ENCODE measurements at places on chromosomes 6 and 20.
A peak's percentile ranks its signal among the peaks of the same experiment; 100 is the strongest.

DNA sequence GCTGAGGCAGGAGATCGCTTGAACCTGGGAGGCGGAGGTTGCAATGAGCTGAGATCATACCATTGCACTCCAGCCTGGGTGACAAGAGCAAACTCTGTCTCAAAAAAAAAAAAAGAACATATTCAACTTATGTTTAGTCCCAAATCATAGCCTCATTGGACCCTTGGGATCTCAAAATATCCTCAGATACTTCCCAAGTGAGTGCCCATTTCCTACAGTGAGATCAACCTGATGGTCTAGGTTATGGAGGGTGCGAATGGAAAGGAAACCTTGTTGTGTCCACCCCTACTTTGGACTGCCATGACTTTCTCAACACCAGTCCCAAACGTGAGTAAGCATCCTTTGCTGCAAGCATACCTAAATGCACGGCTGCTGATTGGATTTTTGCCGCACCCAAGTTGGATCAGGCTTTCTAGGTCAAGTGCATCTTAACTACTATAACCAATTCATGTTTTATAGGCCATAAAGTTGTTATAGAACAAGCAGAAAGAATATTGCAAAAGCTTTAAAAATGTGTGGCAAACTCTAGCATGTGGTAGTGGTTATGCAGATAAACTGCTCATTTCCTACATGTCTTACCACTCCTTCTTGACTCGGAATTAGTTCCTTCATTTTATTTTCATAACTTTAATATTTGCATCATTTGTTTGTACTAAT, 131.2 kb downstream of the PLEKHG1 start:
- DNase-seq = no peak

DNA sequence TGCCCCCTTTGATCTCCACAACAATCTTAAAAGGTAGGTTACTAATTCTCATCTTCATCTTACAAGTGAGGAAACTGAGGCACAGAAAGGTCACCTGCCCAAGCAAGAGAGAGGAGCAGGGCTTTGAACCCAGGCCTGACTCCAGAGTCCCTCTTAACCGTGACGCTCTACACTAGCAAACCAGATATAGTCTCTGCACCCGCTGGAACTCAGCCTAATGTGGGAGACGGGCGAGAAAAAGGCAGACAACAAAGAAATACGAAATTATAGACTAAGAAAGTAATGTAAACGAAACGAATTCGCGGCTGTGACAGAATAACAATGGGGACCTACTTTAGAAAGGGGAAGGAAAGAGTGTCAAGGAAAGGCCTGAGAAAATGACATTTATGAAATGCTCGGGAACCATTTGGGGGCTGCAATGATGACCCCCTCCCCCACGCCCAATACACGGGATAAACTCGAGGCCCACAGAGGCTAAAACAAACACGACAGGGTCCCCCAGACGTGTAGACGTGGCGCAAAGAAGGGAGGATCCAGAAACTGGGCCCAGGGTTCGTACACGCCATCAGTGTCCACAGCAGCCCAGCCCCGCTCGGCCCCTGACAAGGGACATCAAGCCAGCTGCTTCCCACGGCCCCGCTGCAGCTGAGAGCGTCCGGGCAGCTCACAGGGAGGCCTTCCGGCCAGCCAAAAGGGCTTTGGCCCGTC, 637 bp downstream of the TRPC4AP start:
- DNase-seq = no peak

GRCh38 chr6:1381481-1382330, 7.7 kb upstream of the FOXF2 start:
- peak; percentile 41 for DNase-seq

DNA sequence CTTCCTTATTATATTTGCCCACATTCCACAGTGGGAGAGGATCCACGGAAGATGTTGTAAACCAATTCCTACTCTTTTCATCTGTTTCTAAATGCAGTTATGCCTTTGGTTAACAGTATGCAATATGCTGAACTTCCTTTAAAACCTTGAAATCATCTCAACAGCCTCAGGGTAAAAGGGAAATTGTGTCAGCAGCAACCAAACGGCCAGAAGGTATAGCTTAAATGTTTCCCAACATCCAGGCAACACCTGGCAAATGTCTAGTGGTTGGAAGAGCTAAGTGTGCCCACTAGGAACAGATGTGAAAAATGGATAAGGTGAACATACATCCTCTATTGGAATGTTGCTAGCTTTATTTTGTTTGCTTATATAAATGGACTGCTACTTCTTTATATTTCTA, 164.8 kb downstream of the FAXC start:
- no peak for DNase-seq

DNA sequence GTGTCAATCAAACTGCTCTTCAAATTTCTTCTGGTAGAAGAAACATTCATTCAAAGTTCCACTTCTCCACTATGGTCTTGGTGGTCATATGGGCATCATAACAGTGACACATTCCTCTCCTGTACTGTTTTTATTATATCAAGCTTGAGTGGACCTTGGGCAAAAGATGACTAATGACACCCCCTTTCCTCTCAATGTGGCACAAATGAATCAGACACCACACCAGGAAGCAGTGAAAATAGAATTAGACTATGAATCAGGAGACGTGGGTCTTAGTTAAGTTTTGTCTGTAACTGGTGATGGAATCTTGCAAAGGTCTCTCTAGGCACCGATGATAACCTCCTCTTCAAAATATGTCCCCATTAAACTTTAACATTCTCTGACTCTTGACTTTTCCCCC, 9.0 kb upstream of the NRSN1 start:
- DNase-seq = no peak

DNA sequence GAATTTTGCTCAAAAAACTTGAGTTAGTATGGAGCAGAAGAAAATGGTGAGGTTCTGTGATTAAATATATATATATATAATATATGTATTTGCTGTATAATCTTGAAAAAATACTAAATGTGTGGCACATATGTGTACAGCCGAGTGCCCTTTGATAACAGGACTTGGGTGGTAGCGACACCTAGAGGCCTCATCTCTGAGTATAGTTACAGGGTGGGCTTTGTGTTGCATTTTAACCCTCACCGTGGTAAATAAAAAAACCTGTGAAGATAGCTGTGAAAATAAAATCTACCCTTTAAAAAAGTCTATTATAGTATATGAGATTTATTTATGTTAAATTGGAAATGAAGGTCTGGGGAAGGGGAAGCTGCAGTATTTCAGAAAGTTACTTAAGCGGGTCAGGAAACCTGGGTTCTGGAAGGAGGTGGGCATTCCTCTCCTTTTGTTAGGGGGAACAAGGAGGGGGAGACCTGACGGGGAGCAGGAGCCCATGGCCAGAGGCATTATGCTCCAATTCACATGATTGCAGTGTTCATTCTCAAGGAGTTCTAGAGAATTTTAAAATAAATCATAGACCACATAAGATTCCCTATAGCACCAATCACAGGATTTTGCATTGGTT, 82.7 kb downstream of the SH3BGRL2 start:
- peak; percentile 32 for DNase-seq

DNA sequence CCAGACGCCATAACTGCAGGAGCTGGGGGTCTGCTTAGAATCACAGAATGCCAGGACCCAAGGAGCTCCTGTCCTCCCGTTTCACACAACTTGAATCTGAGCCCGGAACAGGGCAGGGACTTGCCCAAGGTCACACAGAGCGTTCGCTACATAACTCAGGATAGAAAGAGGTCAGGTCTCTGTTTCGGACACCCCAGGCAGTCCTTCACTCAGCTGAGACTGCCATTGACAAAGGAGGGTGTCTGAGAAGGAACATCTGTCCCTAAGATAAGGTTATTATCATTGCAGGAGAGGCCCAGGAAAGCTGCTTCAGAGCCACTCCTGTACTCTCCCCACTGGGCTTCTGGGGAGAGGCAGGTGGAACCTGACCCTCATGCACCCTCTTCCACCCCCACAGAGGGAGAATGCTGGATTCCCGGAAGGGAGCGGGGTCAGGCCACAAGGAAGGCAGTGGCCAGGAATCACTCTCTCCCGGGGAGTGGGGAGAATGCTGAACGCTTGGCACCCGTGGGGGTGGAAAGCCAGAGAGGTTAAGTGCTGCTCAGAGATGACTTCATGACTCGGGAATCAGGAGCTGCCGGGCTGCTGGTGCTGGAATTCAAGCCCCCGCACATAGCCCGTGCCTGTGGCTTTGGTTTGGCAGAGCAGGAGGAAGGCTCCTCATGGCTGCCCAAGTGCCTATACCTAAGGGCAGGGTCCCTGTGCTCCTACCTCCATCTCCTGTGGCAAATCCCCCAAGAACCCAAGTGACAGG, 10.7 kb downstream of the SDC4 start:
- DNase-seq = no peak

DNA sequence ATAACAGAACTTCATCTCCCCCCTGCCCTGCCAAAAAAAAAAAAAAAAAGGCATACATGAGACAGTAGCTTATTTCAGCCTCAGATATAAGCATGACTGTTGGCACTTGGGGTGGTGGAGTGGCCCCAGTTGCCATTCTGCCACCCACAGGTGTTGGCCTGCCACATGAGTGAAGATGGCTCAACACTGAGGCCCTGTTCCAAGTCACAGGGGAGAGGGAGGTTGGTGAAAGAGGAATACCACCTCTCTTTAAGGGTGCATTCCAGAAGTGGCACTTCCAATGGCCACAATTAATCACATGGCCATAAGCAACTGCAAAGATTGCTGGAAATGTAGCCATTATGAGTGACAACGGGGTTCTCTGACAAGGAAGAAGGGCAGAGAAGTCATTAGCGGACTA, 61.9 kb upstream of the JARID2 start:
- DNase-seq = peak; percentile 20

- DNase-seq = no peak
These were observed 132.1 kb upstream of the ADGRB3 start for GRCh38 chr6:68502946-68503345.

- no peak for DNase-seq
These were observed 6.0 kb downstream of the PCMT1 start for GRCh38 chr6:149755300-149756260.

- DNase-seq = no peak
These were observed 78.8 kb downstream of the TAF4 start for GRCh38 chr20:61986762-61987321.

- DNase-seq = no peak
These were observed 1223.6 kb upstream of the GJE1 start for GRCh38 chr6:140909156-140909555.

DNA sequence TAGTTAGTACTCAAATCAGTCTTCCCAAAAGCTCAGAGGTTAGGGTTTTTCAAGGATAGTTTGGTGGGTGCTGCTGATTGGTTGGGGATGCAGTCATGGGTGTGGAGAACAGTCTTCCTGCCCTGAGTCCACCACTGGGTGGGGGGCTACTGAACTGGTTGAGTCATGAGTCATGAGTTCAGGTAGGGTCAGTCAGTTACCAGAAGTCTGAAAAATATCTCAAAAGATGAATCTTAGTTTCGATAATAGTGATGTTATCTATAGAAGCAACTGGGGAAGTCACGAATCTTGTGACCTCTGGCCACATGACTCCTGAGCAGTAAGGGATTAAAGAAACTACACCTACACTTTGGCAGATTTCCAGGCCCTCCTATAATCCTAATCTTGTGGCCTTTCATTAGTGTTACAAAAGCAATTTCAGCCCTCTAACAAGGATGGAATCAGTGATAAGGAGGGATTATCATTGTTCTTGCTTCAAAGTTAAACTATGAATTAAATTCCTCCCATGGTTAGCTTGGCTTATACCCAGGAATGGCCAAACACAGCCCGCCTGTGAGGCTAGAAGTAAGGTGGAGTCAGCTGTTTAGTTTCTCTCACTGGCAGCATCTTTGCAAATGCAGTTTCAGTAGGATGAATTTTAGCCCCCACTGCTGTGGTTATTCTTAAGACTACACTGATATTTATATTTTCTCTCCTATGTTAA, 33.3 kb upstream of the NKAIN2 start:
- no peak for DNase-seq

GRCh38 chr20:53149148-53149889, 177.2 kb downstream of the TSHZ2 start:
- DNase-seq = no peak

DNA sequence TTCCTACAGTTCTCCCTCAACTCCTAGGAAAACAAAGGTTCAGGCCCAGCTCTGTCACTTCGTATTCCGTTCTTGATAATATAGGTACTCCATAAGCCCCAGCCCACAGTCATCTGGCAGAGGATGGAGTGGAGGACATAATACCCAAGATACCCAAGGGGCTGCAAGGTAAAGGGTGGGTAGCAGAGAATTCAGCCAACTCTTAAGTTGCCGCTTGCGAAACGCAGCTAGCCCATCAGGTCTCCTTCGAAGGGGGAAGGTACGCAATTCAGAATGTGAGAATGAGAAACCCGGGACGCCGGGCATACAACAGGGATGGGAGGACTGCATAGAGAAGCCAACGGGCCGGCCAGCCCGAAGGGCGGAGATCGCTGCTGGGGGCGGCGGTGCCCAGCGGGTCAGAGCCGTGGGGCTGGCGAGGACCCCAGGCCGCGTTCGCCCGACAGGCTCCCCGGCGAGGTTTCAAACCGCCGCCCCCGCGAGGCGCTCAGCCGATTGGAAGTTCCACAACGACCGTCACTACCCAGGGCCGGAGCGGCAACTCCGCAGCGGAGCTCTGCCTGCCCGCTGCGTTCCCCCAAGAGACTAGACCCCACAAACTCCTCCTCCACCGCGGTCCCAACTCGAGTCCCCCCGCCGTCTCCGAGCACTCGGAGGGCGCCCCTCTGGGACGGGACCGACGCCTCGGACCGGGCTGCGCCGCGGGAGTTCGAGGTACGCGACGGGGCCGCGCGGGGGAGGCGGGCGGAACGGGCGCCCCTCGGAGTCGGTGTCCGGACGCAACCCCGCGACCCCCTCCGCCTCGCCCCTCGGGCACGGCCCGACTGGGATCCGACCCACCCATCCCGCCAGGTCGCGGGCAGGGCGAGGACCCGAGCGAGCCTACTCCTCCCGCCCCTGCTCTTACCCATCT, 911 bp downstream of the CDK19 start:
- peak; percentile 47 for DNase-seq

DNA sequence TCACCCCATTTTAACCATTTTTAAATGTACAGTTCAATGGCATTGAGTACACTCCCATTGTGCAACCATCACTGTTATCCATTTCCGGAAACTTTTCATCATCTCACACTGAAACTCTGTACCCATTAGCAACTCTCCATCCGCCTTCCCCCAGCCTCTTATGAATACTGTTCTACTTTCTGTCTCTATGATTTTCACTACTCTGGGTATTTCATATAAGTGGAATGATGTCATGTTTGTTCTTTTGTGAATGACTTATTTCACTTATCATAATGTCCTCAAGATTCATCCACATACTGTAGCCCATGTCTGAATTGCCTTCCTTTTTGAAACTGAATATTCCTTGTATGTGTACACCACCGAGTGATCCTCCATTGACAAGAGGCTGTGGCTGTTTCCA, 92.9 kb upstream of the TOX2 start:
- no peak for DNase-seq

- DNase-seq = no peak
These were observed 52.4 kb downstream of the CEBPB start for GRCh38 chr20:50242863-50243609.

DNA sequence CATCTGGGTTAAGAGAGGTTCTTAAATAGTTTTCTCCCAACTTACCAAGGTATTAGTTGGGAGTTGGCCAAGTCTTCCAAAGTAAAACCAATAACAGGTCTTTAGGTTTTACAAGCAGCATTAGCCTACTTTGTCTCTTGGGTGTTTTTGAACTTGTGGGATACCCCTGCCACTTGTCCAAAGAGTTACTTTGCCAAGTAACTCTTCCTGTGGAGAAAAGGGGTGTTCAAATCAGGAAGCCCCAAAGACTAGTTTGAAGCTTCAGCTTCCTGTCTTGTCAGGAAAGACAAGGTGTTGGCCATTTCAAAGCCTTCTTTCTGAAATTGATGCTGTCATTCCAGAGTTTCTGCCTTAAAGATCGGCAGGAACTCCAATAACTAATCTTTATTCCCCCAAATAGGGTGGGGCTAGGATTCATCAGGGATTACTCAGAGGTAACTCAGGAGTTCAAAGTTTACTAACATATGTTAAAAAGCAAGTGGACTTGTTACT, 822 bp downstream of the RAB22A start:
- no peak for DNase-seq

GRCh38 chr20:49642816-49643215, 70.9 kb downstream of the B4GALT5 start:
- DNase-seq = no peak

Measured in stimulated activated CD4-positive, alpha-beta T cell treated with anti-CD3 and anti-CD28 coated beads, Interleukin-1b, Interleukin-23, amount 100 ng/mL, for 4 hours (primary cell).